DMS79 (cell line): ENCODE measurements at places on chromosomes 11 and 22.

- no peak for DNase-seq
These were observed 75.3 kb downstream of the PKNOX2 start for GRCh38 chr11:125239585-125240560.

- no peak for DNase-seq
These were observed 20.9 kb downstream of the MICALL1 start for GRCh38 chr22:37926771-37927636.

DNA sequence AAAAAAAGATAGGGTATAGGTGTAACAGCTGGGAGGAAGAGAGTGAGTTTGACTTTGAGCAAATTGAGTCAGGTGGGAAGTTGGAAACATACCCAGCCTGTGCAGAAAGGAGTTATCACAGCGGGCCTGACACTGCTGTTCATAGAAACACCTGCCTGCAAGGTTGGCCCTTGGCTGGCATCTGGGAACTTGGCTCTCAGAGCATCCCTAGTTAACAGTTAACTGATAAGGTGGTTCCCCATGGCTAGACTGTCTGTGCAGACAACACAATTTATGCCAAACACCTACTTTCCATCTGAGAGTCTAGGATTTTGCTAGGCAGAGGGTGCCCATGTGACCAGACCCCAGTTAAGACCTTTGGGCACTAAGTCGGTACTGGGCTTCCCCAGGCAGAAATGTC is 31.4 kb downstream of the ADAMTS8 start:
- no peak for DNase-seq

DNA sequence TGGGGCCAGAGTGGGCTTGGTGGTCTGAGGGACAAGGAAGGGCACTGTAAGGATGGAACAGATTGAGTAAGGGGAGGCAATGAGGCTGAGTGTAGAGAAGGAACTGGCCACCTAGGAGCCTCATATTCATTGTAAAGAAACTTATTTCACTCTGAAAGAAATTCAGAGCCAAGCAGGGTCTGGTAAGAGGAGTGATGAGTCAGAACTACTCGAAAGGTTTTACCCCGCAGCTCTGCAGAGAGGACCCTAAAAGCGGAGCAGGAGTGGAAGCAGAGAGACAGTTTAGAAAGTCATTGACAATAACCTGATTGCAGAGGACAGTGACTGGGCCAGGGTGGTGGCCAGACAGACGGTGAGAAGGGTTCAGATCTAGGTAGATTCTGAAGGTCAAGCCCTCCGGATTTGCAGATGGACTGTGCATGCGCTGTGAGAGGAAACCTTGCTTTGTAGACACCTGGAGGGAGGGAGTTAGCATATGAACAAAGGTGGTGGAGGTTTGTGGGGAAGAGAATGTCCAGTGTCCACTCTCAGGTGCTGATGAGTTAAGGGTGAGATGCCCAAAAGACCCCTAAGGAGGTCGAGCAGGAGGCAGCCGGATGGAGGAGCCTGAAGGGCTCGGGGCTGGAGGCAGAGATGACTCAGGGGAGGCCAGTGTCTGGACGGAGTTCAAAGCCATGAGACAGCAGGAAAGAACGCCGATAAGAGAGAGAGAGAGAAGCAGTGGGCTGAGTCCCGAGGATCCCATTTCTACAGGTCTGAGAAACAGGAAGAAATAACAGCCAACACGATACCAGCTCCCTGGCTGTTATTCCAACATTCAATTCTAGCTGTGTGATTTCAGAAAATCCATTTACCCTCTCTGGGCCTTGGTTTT is 546.0 kb downstream of the BRD1 start:
- DNase-seq, result no peak

DNA sequence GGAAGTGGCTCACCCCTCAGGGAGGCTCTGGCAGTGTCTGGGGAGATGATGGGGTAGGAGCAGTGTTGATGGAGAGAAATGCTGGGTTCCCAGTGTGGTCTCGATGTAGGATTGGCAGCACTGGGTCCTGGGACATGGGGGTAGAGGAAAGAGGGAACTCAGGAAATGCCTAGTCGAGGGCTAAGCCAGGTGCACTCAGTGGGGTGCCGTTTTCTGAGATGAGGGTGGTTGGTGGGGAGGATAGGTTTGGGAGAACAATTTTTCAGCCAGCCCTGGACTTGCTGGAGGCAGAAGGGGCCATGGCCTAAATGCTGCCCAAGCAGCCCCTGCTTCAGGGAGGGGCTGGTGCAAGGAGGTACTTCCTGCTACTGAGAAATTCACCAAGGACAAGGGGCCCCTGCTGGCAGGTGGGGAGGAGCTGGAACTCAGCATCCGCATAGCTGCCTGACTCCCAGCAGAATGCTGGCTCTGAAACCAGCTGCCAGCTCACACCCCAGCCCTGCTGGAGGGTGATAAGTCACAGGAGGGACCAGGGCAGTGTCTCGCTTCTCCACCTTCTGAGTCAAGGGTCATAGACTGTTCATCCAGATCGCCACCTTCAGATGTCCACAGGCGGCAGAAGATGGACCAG is 6.0 kb downstream of the CCDC157 start:
- DNase-seq, result no peak

- DNase-seq, result no peak
These were observed 19.5 kb upstream of the SIK3 start for GRCh38 chr11:117117681-117118080.

DNA sequence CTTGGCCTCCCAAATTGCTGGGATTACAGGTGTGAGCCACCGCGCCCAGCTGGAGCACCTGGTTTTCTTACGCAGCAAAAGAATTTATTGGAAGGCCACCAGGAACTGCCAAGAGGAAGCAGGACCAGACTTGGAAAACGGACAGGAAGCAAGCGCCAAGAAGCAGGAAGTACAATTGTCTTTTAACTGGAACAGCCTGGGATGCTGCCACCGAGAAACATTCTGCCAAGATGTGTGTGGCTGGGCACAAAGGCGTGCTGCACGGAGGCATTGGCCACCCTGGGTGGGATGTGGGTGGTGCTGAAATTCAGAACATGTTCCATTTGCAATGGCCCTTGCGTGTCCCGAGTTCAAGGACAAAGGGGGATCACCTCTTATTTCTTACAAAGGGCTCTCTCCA is 15.4 kb downstream of the SLC3A2 start:
- no peak for DNase-seq

DNA sequence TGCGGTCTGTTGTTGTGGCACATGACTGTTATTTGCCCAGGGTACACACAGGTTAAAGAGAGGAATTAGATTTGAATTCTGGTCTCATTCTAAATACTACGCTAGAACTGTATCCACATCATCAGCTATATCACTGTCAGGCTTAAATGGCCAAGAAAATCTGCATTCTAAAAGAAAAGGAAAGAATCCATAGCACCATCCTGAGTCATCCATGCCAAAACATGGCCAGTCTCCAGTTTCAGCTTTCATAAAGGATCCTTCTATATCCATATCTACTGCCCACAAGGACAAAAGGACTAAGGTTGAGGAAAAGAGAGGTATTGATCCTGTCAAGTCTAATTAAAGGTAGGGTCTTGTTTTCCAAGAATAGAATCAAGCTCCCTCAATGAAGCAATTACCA is 73.6 kb upstream of the GDPD4 start:
- DNase-seq, result no peak

- no peak for DNase-seq
These were observed 45.6 kb downstream of the BCR start for GRCh38 chr22:23225724-23226496.

DNA sequence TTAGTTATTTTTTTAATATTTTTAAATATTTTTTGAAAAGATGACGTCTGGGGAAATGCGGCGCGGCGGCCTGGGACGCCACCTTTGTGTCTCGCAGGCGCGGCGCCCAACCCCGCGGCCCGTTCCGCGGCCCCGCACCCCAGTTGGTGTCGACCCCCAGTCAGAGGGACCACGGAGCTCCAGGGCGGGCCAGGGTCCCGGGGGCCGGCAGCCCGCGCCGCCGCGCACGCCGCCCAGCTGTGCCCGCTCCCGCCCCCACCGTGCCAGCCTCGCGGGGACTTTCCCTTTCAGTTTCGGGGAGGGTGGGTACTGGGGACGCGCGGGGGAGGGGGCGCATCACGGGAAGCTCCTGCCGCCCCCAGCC is 1.6 kb downstream of the CCND1 start:
- no peak for DNase-seq

DNA sequence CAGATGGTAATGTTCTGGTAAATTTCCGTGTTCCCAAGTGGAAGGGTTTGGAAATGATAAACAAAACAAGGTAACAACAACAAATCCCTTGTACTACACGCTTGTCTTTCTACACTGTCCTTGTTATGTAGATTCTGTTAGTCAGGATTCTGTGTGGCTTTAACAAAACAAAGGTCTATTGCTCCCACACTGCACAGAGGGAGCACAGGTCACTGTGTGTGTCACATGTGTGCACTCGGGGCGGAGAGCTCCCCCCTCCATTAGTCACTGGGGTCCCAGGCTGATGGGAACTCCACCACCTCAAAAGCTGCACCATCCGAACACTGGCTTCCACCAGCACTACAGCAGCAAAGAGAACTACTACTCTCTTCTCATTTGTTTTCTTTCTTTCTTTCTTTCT is 227.9 kb downstream of the NTM start:
- DNase-seq, result no peak

DNA sequence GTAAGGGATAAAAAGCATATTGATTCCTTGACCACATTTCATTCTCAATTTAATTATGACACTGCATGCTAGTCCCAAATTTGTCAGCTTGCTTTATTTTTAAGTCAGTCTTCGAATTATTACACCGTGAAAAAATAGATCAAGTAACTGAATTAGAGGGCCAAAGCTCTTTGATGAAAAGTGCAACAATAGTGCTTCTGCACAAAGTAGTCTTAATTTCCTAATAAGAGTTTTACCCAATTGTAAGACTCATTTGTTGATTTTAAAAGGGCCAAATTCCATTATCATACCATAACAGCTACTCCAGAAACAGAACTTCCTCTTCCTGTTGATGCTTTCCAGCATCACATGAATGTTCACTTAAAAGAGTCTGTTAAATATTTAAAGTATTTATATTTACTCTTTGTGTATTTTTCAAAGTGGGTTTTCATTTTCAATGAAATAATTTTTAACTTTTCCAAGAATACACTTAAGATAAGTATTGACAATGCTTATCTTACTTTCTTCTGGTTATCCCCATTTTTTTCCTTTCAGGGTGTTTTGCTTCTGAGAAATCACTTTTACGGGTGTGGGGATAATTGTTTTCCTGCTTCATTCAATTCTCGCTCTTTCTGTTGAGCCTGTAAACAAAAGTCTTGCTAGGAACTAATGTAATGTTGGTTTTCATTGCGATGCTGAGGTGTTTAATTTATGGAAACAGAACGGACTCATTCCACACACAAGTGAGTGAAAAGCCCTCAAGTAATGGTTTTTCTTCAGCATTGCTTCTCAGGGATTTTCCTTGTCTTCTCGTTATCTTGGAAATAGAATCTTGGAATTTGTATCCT is 2.1 kb downstream of the ARHGEF12 start:
- DNase-seq, result no peak

DNA sequence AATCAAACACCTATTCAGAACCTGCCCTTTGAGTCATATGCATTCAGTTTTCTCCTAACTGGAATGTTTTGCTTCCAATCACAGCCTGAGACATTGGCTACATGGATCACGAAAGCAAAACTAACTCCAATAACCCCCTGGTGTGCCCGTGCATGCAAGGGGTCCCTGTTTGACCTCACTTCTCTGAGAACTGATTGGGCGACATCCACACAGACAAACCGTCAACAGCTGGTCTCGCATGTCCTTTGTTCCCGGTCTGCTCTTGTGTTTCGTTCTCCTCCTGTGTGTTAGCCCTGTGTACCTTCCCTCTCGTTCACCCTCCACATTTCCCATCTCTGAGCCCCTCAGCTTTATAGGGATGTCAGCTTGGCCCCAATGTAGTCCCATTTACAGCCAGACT is 67.2 kb upstream of the TTC12 start:
- DNase-seq, result no peak

GRCh38 chr11:5303626-5304025 is 1.9 kb upstream of the OR51B4 start:
- DNase-seq, result no peak

DNA sequence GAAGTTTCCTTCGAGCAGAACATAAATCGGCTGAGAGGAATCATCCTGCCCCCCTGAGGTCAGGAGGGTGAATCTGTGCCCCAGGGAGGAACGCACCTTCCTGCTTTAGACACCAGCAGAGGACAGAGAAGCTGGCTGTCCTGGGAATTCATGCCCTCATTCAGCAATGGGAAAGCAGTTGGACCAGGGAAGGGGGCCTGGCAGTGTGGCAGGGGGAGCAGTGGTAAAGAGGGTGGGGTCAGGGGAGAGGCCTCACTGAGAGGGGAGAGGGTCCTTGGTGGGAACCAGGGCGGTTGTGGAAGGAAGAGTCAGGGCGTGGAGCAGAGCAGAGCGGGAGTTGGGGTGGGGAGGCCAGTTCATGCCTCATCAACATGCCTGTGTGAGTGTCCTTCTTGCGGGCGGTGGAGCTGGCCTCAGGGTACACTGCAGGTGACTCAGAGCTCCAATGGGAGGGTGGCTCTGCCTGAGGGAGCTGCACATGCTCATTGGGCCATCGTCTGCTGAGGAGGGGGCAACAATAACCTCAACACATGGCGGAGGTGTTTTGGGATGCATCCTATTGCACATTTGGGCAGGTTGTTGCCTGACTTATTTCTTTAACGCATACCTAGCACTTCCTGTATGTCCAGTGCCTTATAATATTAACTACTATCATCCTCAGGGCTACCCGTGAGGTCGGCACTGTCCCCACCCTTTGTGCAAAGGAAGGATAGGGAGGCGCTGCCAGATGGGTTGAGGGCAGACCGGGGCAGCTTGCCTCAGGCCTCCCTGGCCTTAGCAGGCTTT is 23.2 kb downstream of the MED15 start:
- DNase-seq, result no peak

DNA sequence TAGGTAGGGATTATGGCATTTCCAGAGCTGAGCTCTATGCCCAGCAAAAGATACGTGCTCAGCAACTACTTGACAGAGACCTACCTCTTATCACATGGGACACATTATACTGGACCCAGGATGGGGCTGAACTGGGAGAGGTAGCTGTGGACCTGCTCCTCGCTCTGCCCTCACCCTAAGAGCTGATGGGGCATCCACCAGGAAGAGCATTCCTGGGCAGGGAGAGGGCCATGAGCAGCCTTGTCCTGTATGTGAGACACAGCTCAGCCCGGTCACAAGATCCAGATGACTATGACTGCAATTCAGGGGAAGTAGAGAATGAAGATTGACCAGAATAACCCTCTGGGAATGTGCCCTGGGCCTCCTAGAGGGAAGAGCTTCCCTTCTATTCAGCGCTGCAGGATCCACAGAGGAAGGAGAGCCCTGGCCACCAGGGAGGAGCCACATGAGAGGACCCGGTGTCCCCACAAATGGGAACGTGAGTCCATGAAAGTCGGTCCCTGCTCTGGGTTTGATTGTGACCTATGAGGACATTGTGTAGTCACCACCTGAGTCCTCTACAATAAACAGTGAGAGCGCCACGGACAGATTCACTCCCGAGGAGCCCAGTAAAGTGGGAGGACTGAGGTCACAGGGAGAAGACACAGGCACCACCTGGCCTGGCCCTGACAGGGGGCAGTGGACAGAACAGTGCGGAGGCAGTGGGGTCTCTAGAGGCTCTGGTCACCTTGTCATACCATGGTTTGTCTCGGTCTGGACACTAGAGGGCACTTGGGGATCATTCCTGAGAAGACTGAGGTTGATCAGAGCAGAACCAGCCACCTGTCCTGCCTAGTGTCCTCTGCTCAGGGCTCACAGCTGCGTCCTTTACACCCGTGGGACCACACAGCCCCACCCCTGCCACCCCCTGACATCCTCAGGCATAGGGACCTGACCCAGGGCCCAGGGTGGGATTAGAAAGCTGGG is 99.5 kb downstream of the ZNF280B start:
- DNase-seq, result no peak

GRCh38 chr11:65317025-65317786 is 2.5 kb downstream of the CDC42EP2 start:
- peak; percentile 42 for DNase-seq
